Activated naive CD8-positive, alpha-beta T cell treated with anti-CD3 and anti-CD28 coated beads, Interleukin-2, amount 10 ng/mL, durations not matched to agents 7 days and 5 days (primary cell): ENCODE measurements at places on chromosomes 5 and 9.

DNA sequence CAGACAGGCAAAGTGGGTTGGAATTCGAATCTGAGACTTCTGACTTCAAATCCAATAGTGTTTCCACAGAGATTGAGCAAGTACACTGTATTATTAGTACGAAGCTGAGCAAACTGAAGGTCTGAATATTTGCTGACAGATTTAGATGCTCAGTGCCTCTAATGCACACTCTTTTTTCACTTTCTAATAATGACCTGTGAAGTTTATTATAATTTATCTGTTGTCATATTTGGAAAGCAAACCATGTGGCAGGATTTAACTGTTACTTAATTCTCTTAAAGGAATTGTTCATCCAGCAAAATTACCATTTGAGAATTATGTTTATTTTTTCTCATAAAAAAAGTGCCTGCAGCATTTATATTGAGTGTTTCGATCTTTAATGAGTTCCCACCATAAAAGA, 277.3 kb downstream of the DMRT2 start:
- no peak for DNase-seq
- no peaks in the 10 kb centered on the region for H3K36me3 ChIP-seq
- no peak overlapping the region for H3K27ac ChIP-seq
- no peak overlapping the region for H3K4me3 ChIP-seq

DNA sequence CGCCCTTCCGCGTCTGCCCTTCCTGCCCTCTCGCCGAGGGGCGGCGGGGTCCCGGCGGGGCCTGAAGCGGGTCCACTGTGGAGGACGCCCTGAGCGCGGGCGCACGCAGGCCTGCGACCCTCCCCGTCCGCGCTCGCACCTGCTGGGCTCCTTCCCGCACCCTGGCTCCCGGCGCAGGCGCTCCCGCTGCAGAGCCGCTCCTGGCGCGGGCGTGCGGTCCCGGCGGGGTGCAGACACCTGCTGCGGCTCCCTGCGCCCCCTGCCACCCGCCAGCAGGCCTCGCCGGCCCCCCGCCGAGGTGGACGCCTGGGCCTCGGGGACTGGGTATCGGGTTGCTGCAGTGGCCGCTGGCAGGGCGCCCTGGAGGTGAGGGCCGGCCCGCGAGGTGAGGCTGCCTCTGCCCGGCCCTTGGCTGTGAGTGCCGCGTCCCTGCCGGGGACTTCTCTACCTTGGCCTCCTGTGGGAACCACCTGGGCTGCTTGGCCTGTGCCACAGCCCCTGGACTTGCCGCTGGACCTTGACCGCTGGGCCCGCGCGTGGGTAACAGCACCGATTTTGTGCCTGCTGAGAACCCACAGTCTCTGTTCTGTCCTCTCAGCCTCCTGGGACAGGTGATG, 627 bp downstream of the ARRDC1 start:
- H3K4me3 ChIP-seq = peak overlapping the region; percentile 83
- H3K27me3 ChIP-seq = peaks cover 2% of the 10 kb centered on the region
- H3K36me3 ChIP-seq = no peaks in the 10 kb centered on the region
- no peak for DNase-seq

DNA sequence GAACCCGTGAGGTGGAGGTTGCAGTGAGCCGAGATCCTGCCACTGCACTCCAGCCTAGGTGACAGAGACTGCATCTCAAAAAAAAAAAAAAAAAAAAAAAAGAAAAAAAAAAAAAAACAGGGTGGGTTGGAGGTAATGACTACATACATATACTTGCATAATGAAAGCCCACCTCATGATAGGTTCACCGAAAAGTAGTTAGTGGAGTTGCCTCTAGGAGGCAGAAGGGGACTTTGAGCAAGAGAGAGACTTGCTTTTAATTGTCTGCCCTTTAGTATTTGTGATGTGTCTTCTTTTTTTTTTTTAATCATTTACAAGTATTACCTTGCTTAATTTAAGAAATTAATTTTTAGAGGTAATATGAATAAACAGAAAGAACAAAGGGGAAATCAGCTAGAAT, 99.8 kb downstream of the PPARGC1B start:
- H3K27ac ChIP-seq = no peak overlapping the region
- H3K4me3 ChIP-seq = no peak overlapping the region
- H3K27me3 ChIP-seq = no peaks in the 10 kb centered on the region
- H3K4me1 ChIP-seq = peaks cover 7% of the 10 kb centered on the region
- no peak for DNase-seq

DNA sequence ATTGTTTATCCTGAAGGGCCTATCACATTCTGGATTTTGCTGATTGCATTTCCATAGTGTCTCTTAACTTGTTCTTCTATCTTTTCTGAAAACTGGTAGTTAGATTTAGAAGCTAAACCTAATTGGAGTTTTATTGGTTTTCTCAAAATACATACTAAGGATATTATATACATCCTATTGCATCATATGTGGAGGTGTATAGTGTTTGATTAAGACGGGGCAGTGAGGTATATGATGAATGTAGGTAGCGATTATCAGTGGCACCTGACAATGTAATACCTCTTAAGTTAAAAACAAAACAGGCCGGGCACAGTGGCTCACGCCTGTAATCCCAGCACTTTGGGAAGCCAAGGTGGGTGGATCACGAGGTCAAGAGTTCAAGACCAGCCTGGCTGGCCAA, 35.0 kb downstream of the TGFBR1 start:
- no peak for DNase-seq
- H3K27me3 ChIP-seq = no peaks in the 10 kb centered on the region
- no peak overlapping the region for H3K4me3 ChIP-seq
- peaks cover 39% of the 10 kb centered on the region for H3K4me1 ChIP-seq

DNA sequence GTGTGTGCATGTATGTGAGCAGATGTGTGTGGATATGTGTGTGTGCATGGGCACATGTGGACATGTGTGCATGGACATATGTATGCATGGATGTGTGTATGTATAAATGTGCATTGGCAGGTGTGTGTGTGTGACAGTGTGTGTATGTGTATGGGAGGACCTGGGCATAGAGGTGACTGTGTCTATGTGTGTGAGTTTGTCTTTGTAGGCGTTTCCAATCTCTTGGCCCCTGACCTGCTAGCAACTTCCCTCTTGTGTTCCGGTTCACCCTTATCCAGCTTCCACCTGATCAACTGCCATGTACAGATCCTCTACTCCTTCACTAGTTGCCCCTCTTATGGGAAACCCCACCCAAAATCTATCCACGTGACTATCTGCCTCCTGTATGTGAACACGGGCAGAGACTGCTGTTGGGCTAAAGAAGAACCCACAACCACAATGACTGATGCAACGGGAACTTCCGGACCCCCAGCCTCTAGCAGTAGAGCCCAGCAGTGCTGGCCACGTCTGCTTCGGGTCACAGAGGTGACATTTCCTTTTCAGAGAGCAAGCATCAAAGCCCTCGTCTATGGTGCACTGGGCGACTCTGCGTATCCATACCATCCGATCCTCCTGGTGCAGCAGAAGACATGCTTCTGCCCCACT, 24.9 kb upstream of the GADD45G start:
- peaks cover 16% of the 10 kb centered on the region for H3K4me1 ChIP-seq
- peaks cover 57% of the 10 kb centered on the region for H3K27me3 ChIP-seq
- DNase-seq = peak; percentile 58
- peak overlapping the region; percentile 79 for H3K27ac ChIP-seq

GRCh38 chr5:123537845-123538244, 25.9 kb downstream of the CSNK1G3 start:
- no peak overlapping the region for H3K27ac ChIP-seq
- H3K4me1 ChIP-seq = peaks cover 12% of the 10 kb centered on the region
- H3K36me3 ChIP-seq = peaks cover 12% of the 10 kb centered on the region
- H3K27me3 ChIP-seq = no peaks in the 10 kb centered on the region

GRCh38 chr9:123121457-123121856, 88.0 kb downstream of the GPR21 start:
- no peaks in the 10 kb centered on the region for H3K27me3 ChIP-seq
- no peak overlapping the region for H3K4me3 ChIP-seq
- no peak for DNase-seq
- no peaks in the 10 kb centered on the region for H3K4me1 ChIP-seq

GRCh38 chr9:15287309-15287708, 19.7 kb downstream of the TTC39B start:
- no peak for DNase-seq
- H3K4me1 ChIP-seq = peaks cover 6% of the 10 kb centered on the region
- no peak overlapping the region for H3K27ac ChIP-seq
- no peak overlapping the region for H3K4me3 ChIP-seq
- H3K36me3 ChIP-seq = peaks cover 33% of the 10 kb centered on the region

- no peak overlapping the region for H3K27ac ChIP-seq
- no peak overlapping the region for H3K4me3 ChIP-seq
- no peak for DNase-seq
Observed at GRCh38 chr9:33686942-33687341, 108.4 kb upstream of the PRSS3 start.

- H3K27ac ChIP-seq = no peak overlapping the region
- H3K36me3 ChIP-seq = no peaks in the 10 kb centered on the region
- H3K4me3 ChIP-seq = no peak overlapping the region
- no peak for DNase-seq
- H3K4me1 ChIP-seq = no peaks in the 10 kb centered on the region
Observed at GRCh38 chr9:107644733-107645463, 155.3 kb upstream of the KLF4 start.

DNA sequence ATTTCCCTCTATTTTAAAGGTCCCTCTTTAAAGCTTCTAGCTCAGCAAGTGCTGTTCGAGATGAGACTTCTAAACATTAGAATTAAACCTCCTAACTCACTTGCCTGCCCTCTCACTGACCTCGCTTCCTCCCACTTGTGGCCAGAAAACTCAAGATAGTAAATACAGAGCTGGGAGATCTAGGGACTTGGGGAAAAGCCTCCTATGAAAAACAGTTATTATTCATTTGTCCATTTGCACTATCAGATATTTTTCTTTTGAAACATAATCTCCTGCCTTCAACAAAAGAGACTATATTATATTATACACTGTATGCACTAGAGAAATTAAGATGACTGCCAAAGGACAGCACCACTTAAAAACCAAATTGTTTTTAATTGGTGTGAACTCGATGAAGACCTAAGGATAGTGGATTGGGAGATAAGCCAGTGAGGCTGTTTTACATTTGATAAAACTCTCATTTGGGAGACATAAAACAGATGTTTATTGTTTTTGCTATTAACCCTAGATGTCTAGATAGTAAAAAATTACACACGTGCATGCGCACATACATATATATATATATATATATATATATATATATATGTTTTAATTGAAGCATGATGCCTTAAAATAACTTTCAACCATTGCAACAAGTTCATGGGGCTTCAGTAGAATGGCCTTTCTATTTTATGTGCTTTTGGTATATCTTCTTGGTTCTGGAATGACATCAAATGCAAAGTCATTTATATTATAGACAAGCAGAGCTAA, 229.4 kb downstream of the ADAMTSL1 start:
- H3K4me3 ChIP-seq = no peak overlapping the region
- no peak for DNase-seq
- H3K27me3 ChIP-seq = peaks cover 2% of the 10 kb centered on the region

DNA sequence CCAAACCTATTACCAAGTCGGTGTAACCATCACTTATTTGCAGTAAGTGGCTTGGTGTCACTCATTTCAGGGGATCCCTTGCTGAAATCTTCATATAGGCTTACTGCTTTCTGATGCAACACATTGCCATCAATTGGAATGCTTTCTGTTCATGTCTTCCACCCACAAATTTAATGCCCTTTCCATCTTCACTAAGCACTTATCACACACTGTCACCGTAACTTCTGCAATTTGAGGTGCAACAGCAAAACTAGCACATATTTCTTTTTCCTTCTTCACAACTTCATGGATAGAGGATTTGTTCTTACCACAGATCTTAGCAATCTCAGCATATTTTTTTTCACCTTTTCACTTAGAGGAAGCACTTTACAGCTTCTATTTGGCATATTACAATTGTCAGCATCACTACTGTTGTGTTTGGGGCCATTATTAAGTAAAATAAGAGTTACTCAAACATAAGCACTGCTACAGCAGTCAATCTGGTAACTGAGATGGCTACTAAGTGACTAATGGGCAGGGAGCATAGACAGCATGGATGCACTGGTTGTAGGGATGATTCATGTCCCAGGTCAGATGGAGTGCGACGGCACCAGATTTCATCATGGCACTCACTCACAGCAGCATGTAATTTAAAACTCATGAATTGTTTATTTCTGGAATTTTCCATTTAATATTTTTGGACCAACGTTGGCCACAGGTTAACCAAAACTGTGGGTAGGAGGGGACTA, 70.1 kb downstream of the PIP5K1B start:
- no peak overlapping the region for H3K27ac ChIP-seq
- no peaks in the 10 kb centered on the region for H3K36me3 ChIP-seq
- H3K4me3 ChIP-seq = no peak overlapping the region
- DNase-seq = no peak
- H3K4me1 ChIP-seq = no peaks in the 10 kb centered on the region
- H3K27me3 ChIP-seq = peaks cover 12% of the 10 kb centered on the region

DNA sequence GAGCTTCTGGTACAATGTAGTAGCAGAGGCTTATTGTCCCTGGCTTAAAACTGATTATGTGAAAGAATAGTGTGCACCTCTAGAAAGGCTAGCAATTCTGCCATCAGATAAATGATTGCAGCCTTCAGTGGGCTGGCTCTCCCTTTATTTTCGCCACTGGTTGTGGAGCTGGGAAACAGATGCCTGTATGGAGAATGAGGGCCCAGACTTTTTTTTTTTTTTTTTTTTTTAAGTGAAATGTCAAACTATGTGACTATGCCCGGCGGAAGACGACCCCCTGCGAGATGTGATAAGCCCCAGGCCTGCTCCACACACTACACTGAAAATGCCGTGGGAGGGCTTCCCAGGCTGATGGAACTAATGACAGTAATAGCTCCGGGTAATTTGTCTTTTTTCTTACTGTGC, 28.7 kb downstream of the ISL1 start:
- DNase-seq = no peak
- no peak overlapping the region for H3K4me3 ChIP-seq
- H3K36me3 ChIP-seq = no peaks in the 10 kb centered on the region
- no peaks in the 10 kb centered on the region for H3K4me1 ChIP-seq

DNA sequence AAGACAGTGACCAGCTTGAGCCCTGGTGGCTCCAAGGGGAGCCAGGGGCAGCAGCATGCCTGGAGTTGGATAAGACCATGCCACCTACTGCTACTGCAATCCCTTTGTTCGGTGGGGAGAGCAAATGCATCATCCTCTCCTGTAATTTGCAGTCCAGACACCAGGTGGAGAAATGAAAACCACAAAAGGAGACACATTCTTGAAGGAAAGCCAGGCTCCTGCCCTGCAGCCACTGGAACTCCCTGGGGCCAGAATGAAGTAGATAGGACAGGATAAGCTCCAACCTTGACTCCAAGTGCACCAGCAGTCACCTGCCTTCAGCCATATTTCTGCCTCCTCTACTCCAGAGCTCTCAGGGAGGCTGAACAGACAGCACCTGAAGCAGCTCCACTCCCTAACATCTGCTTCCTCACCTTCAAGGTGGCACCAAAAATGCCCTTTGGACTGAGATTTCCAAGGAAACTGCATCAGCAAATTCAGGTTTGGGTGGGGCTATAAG, 65.1 kb upstream of the IQGAP2 start:
- no peaks in the 10 kb centered on the region for H3K27me3 ChIP-seq
- H3K4me1 ChIP-seq = peaks cover 18% of the 10 kb centered on the region

DNA sequence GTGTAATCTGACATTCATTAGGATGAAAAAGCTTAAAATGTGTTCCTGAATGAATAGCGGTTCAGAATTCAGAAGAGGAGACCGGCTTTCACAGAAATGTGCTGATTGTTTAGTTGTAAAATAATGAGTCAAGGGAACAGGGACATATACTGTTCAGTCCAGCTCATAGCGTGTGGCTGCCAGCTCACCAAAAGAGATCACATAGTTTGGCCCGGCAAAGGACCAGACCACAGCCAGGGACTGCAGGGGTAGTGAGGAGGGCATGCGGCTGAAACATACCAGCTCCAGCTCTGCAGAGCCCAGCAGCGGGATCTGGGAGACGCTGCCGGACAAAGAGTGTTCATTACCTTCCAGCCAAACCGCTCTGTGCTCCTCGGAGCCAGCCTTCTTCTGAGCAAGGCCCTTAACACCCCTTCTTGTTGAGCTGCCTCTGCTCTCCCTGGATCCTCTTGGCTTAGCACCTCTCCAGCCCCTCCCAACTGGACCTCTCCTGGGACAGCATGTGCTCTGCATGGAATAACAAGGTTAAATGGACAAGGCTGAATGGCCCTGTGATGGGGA, 116.8 kb upstream of the CNTLN start:
- no peak for DNase-seq
- no peak overlapping the region for H3K27ac ChIP-seq
